ENCODE measurements at places on chromosomes 12 and 14. TPM values are rescaled to one million over a fixed set of nuclear protein-coding genes. Genes with fewer than 3 reads are reported as not detected.

The PTPN6 gene
- total RNA-seq: 2.9 TPM

The LBHD2 gene
- total RNA-seq: not detected

The AMN gene
- 0.73 TPM for total RNA-seq

The GALNT8 gene
- total RNA-seq: 26.1 TPM

The CAPZA3 gene
- not detected for total RNA-seq

The OR6C70 gene
- total RNA-seq: not detected

The WDHD1 gene
- total RNA-seq: 13.0 TPM

The CCDC63 gene
- not detected for total RNA-seq

The GLRX5 gene
- 20.3 TPM for total RNA-seq

The GLIPR1L2 gene
- 1.5 TPM for total RNA-seq

The MDP1 gene
- 13.1 TPM for total RNA-seq

The POMT2 gene
- total RNA-seq: 21.9 TPM

The EGLN3 gene
- total RNA-seq: 9.2 TPM

The TTC8 gene
- total RNA-seq: 19.1 TPM

The DNAL1 gene
- total RNA-seq: 15.3 TPM

The DCN gene
- 120 TPM for total RNA-seq

The ZBTB39 gene
- 9.4 TPM for total RNA-seq

The RND1 gene
- 10.8 TPM for total RNA-seq
